ENCODE measurements at places on chromosomes 12 and 14. TPM values are rescaled to one million over a fixed set of nuclear protein-coding genes. Genes with fewer than 3 reads are reported as not detected.

Gene GLI1
- polyA plus RNA-seq = 5.4 TPM

GRCh38 chr12:84929501-84929900, 16.9 kb upstream of the SLC6A15 start:
- no peak for DNase-seq

Gene SRGAP1
- polyA plus RNA-seq = under 0.01 TPM

DNA sequence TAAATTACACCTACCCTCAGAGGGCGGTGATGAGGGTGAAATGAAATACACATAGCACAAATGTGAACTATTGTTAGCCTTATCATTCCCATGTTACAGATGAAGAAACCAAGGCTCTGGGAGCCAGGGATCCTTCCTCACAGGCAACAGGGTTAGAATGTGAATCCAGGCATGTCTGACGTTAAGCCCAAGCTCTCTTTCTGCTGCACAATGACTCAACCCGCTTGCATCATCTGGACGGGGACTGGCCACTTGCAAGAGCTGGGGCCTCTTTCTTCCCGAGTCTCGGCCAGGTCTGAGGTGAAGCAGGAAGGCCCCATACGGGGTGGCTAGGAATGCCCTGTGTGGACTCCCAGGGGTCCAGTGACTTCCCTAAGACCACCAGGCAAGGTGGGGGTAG, 105.2 kb downstream of the RBM19 start:
- DNase-seq = no peak

DNA sequence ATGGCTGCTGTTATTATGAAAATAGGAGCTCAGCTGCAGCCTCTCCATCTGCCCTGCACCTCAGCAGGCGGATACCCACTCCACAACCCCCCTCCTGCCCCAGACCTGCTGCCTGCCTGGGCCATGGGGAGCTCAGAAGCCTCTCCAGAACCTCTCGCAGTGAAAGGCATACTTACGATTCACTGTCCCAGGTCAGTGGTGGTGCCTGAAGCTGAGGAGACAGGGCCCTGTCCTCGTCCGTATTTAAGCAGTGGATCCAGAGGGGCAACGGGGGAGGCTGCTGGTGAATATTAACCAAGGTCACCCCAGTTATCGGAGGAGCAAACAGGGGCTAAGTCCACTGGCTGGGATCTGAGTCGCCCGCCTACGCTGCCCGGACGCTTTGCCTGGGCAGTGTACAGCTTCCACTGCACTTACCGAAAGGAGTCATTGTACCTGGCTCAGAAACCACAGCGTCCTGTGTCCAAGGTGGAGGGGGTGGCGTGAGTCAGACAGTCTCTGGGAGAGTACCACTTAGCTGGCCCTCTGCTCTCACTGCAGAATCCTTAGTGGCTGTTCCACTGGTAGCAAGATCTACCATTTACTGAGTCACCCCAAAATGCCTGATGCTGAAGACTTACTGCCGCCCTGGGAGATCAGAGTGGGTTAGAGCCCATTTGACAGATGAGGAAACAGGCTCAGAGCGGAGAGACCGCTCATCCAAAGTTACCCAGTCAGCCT, at the start of gene SERPINA1:
Gene SERPINA1, minus strand, starts transcription at position 219 of the 720 bp plus-strand sequence. CDS start 5,365 bp downstream, outside the sequence.
- DNase-seq = no peak

Gene VPS29
- 104 TPM for polyA plus RNA-seq

Gene TOMM20L
- not detected for polyA plus RNA-seq

Gene LYZ
- polyA plus RNA-seq = 21.1 TPM

DNA sequence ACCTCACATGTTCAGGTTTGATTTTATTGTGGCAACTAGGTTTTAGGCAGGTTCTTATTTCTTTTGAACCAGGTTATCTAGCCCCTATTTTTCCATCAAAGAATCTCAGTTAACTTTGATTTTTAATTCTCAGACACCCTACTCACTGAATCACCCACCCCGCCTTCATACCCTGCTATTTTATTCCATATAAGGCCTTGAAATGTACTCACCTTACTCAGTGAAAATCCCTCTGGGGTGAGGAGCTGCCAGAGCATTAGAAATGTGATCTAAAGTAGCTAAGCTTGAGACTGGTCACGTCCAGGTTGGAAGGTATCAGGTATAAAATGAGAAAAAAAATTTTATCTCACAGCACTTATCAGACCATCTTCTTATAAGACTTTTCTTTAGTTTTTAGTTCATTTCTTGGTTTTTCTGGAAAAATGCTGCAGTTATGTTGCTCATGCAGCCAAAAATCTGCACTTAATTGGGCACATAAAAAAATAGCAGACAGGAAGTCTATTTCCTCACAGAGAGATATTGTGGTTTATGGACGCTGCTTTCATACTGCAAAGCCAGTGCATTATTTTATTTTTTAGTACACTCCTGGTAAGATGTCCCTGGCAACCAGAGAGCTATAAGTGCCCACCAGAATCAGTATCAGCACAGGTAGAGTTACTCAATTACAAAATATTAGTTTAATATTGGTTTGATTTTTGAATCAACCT, 101.5 kb upstream of the CCDC91 start:
- DNase-seq = no peak

GRCh38 chr12:132503618-132504204, 13.8 kb downstream of the FBRSL1 start:
- no peak for DNase-seq

- DNase-seq = no peak
These were observed 37.3 kb upstream of the BCL11B start for GRCh38 chr14:99309220-99309766.

- DNase-seq = no peak
These were observed 151.1 kb downstream of the SAMD4A start for GRCh38 chr14:54718046-54718445.

DNA sequence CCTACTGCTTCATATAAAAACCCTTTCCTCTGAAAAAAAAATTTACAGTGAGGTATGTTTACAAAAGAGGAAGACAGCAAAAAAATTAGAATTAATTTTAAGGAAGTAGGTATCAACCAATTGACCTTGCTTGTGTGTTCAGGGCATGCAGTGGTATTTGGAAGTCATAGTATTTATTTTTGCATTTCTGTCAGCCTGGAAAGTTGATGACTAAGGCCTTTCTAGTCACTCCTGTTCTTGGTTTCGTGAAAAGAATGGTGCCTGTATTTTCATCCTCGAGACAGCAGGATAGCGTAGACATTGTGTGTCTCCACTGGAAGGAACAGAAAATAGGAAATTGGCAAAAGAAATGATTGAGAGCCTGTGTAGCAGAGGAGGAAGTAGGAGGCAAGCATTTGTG, 24.5 kb downstream of the SLC16A7 start:
- peak; percentile 51 for DNase-seq

DNA sequence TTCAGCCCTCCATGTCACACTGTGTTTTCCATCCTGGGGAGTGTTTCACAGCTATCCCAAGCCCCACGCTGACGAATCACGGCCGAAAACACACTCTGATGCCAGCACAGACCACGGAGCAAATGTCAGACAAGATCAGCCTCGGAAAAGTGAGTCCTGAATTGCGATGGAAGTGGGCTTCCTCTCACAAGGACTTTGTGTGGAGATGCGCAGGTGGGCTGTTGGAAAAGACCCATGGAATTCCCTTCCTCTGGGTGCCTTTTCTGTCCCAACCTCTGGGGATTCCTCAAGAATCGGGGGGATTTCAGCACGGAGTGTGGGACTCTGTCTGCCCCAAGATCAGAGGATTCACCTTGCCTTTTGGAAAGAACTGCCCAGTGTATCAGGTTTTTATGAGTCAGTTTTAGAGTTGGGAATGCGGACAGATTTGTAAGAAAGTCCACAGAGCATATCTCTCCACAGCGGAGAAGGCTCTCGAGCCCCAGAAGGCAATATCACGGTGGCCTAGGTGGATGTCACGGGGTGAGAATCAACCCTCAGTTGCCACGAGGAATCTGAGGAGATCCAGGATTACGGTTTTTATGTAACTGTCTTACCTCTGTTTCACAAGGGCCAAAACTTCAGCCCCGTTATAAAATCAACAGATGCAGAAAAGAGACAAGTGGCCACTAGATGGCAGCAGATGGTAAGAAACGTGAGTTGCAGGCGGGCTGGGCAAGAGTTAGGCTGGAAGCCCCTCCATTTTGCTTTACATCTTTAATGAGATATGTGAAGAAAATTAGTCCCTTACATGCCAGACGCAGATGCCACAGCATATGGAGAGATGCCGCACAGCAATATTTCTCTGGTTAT, 201.9 kb downstream of the DAD1 start:
- peak; percentile 91 for DNase-seq

DNA sequence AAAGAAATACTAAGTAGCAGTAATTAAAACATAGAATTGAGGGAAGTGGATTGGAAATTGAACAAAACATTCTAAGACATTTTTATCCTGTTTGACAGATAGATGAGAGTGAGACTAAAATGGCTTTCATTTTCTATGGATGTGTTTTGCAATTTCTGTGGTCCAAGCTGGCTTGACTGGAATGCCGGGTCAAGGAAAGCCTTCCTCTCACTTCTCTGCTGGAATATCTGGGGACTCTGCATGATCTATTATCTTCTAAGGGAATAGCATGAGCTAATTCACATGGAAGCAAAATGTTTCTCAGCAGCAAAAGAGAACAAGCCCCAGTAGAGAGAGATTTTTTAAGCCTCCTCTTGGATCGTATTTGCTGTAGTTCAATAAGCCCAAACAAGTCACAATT, 407.9 kb upstream of the ATXN7L3B start:
- no peak for DNase-seq

- peak; percentile 93 for DNase-seq
These were observed at the start of gene PPP2R5C for GRCh38 chr14:101761032-101761880. Gene PPP2R5C, plus strand, starts transcription at chr14:101761709. Its CDS starts 185 bp downstream, at chr14:101761894.

- DNase-seq = no peak
These were observed 16.1 kb upstream of the LYZ start for GRCh38 chr12:69331909-69332684.

GRCh38 chr12:71092290-71092689, 65.5 kb downstream of the TSPAN8 start:
- no peak for DNase-seq

Gene AMN1
- 32.1 TPM for polyA plus RNA-seq

GRCh38 chr14:58732387-58732786, 94.6 kb downstream of the DACT1 start:
- no peak for DNase-seq

GRCh38 chr14:98293576-98293975, 978.4 kb downstream of the BCL11B start:
- DNase-seq = no peak

Gene FGD6
- 0.71 TPM for polyA plus RNA-seq

GRCh38 chr14:104510216-104510615, 69.3 kb upstream of the C14orf180 start:
- no peak for DNase-seq

Gene PLBD1
- 1.6 TPM for polyA plus RNA-seq

Gene TPPP2
- not detected for polyA plus RNA-seq

DNA sequence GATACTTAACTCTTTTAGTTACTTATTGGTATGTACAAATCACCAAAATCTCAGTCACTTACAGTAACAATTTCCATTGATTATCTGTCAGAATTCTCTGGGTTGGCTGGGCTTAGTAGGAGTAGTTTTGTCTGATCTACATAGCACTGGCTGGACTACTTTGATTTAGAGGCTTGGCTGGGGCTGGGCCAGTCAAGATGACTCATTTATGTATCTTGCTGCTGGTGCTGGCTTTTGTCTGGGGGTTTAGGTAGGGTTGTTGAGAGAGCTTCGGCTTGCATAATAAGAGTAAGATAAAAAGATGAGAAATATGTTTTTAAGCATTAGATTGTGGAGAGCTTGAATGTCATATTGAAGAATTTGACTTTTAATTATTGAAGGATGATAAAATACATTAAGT, 1093.7 kb downstream of the SLC6A15 start:
- no peak for DNase-seq

DNA sequence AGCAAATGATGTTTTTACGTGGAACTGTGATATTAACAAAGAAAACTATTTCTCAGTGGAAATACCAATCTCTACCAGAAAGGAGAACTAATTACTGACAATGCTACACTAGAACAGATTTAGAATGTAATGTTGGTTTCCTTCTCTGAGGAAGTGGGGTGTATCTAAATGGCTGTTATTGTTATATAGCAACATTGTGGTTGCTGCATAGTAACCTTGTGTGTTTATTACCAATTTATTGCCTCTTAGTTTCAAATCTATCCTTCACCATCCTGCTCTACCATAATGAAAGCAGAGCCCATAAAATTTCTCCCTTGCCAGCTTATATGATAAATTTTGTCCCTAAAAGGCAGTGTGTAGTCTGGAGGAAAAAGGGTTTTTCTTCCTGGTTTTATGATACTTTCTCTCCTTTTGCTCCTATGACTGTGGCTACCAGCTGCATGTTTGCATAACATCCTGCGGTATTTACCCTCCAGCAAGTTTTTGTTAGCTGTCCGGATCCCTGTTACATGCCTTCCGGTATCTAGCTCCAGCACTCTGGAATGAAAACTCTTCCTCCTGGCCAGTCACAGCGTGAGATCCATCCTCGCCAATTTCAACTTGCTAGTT, 5.7 kb upstream of the KLRK1 start:
- peak; percentile 82 for DNase-seq

GRCh38 chr12:26546535-26547314, 286.3 kb downstream of the ITPR2 start:
- no peak for DNase-seq

Gene MORN3
- 0.22 TPM for polyA plus RNA-seq

Gene OR4K15
- polyA plus RNA-seq = not detected

Measured in B cell (primary cell).